ENCODE measurements at places on chromosomes 5 and 9.

DNA sequence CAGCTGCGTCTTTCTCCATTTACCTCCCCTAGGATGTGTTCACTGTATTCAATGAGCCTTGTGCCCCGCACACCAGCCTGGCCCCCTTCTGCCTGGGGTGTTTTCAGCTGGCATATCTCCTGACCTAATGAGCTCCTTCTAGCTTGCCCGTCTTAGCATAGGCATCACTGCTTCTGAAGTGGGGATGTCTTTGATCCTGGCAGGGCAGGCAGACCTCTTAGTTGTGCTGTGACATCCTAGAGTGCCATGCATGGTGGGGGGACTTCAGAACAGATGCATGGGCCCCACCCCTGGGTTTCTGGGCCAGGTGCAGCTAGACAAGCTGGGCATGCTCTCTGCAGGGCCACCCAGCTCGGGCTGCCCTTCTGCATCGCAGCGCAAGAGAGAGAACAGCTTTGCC, 172.7 kb downstream of the GADD45G start:
- no peak for DNase-seq

GRCh38 chr5:131355971-131356528, 92.2 kb downstream of the CDC42SE2 start:
- no peak for DNase-seq

DNA sequence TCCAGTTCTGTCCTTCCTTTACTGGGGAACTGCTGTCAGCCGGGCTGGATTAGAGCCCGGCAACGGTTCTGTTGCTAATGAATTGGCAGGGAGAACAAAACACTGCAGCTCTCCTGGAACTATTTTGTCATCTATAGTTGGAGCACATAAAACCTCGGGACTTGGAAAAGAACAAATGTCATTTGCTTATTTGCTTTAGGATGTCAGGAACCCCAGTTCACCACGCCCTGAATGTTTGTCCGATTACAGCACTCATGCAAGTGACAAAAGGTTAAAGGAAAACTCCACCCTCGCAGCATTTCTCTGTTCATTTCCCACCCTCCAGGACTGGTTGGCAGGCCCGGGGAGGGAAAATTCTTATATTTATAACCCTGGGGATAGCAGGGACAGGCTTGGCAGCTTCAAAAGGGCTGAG, 66.4 kb upstream of the PLPP1 start:
- DNase-seq: no peak

DNA sequence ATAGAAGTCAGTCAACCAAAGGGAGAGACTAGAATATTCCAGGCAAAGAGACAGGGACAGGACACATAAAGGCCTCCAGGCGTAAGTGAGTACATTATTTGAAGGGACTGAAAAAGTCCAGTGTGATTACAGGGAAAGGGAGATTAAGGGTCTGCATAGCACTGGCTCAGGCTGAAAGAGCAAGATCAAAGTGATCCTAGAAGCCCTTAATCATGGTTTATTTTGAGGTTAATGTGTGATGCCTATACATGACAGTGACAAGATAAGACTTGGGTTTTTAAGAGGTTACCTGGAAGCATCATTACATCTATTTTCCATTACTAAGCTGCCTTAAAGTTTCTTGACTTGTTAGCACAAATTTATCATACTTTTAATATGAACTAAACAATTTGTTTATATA, 25.8 kb downstream of the LMBRD2 start:
- no peak for DNase-seq

GRCh38 chr5:72244862-72245371, 75.1 kb downstream of the MRPS27 start:
- DNase-seq: no peak

DNA sequence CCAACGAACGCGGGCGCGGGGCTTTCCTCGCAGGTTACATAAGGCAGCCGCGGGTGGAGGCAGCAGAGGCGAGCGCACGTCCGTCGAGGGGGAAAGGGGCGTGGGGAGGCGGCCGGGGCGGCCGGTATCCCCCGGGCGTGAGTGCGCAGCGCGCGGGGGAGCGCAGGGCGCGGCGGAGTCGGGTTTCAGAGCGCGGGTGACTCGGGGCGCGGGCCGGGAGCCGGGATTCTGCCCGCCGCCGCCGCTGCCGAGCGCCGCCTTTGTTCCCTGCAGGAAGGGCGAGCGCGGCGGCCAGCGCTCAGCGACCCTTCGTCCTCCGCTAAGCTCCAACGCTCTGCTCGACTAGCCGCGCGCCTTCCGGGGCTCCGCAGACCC, at the start of gene COL15A1:
COL15A1 (plus strand) TSS at position 226 of the 375 bp plus-strand sequence. CDS start 155 bp downstream, outside the sequence.
- DNase-seq: no peak

- no peak for DNase-seq
Measured at GRCh38 chr5:87099291-87099839, 168.3 kb upstream of the RASA1 start.

All from Jurkat, Clone E6-1 (cell line).